Left forelimb (tissue), 1 donor: ENCODE measurements at places on chromosomes 1 and 21.
A peak's percentile ranks its signal among the peaks of the same experiment; 100 is the strongest.

DNA sequence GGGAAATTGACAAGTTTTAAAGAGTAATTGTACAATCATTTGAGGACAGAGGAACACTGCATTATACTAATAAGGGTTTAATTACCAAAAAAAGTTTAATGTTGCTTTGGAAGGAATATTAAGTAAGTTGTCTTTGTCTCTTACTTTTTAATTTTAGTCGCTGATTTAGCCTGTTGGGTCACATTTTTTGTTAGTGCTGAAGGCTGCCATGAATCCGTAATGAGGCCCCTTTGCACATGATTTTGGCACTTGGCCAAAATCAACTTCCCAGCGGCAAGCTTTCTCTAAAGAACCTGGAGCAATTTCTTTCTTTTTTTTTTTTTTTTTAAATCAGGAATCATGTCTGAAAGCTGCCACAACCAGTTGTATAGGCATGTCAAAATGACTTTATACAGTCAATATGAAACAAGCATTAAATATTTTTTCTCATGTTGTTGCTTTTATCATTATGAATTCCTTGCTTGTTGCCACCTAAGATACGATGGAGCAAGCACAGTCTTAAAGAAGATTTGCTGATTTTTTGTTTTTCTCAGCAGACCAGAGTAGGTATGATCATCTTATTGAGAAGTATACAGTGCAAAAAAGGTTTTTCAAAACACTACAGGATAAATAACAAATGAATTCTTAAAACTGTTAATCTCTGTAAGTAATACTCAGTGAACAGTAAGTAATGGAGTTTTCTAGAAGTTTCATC, 690.4 kb downstream of the USP25 start:
- no peak for DNase-seq

DNA sequence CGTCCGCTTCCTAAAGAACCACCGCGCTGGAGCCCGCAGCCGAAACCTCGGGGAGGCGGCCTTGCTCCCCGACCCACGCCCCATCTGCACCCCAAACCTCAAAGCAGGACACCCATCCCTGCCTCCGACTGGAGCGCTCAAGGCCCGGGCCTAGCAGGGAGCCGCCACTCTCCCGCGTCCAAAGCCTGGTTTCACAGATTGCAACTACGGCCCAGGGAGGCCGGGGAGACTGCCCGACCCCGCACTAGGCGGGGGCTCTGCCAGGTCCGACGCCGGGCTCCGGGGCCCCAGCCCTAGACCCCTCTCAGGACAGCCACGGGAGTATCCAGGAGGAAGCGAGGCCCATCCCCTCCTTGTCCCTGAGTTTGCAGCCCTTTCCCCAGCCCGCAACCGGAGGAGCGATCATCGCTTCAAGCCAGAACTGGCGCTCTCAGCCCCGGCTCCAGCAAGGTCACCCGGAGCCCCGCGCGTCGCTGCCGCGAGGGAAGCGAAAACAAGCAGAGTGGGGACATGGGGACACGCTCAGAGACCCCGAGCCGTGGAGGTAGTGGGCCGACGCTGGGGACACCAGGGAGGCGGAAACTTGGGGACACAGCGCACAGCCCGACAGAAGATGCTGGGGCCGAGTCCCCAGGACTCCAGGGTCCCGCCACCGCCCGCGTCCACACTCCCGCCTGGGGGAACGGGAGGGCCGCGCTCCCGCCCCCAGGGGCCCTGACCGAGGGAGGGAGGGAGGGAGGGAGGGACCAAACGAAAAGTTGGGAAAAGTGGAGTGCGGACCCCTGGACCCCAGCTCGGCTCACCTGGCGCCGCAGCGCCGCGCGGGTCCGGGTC, 433 bp downstream of the TMEM200B start:
- peak; percentile 75 for DNase-seq

- DNase-seq, result no peak
Measured at GRCh38 chr1:204984499-204984898, 58.5 kb upstream of the CNTN2 start.

DNA sequence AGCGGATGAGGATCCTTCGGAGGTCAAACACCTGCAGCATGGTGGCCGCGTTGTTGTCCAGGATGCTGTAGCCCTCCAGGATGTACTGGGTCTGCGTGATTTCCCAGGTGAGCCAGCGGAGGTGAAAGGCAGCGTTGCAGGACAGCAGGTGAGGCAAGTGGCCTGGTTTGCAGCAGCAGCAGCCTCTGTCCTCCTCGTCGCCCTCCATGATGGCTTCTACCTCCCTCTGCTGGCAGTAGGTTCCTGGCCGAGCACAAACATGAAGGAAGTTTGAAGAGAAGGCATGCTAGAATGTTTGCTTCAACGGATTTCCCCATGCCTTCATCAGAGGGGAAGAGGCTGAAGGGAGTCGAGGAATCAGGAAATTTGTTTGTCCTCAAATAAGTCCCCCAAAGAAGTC, 74.7 kb downstream of the NTPCR start:
- no peak for DNase-seq

GRCh38 chr1:155086856-155087535, 8.4 kb downstream of the EFNA3 start:
- DNase-seq, result no peak

DNA sequence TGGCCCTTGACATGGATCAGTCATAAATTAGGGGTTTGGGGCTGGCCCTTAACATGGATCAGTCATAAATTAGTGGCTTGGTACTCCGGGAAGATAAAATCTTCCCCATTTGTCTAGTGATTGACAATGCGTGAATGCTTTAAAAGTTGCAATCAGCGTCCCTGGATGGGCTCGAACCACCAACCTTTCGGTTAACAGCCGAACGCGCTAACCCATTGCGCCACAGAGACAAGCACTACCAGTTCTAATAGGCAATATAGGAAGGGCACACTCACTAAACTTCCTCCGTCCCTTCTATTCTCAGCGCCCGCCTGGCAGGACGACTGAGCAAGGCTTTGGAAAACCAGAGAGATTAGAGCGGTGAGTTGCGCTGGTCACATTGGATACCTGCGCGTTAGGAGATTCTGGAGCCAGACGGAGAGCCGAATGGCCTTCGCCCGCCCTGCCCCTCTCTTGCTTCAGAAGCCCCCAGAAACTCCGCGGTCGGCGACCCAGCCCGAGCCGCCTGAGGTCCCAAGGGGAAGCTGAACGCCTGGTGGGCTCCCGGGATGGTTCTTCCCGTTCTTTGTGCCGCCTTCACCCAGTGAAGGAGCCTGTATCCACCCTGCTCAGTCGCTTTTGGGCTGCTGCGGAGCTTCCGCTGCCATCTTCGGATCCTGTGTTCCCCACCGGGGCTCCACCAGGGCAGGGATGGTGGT, 235.9 kb downstream of the FAM72C start:
- no peak for DNase-seq

GRCh38 chr1:5744911-5745799, 247.1 kb downstream of the NPHP4 start:
- no peak for DNase-seq

DNA sequence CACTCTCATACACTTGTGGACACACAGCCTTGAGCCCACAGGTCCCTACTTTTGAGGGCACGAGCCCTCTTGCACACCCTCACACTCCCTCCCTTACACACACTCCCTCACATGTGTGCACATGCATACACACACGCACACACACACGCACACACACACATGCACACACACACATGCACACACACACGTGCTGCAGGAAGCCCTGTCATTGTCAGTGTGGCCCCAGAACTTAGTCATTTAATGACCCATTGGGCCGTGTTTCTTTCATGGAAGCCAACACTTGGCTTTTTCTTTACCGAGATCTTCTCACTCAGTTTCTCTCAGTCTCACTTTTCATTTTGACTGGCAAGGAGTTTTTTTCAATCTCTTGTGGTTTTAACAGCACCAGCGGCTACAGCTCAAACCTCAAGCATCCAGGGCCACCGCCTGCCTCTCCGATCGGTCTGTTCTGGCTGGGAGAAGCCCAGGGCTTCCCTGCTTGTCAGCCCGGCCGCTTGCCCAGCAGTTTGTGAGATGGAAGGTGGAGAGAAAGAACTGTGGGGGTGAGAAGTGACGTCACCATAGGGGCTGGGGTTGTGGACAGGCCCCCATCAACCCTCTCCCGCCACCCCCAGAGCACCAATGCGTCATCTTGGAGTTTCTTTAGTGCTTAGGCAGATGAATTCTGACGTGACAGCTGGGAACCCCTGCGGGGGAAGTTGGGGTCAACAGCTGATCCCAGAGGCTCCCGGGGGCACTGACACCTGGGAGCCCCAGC, 15.8 kb upstream of the TNFRSF8 start:
- no peak for DNase-seq

- DNase-seq, result no peak
Measured at GRCh38 chr1:150066838-150067183, 765 bp upstream of the VPS45 start.

GRCh38 chr1:2975466-2976179, 45.6 kb upstream of the ACTRT2 start:
- peak; percentile 41 for DNase-seq

GRCh38 chr1:177249231-177249630, 78.5 kb downstream of the BRINP2 start:
- DNase-seq, result no peak

DNA sequence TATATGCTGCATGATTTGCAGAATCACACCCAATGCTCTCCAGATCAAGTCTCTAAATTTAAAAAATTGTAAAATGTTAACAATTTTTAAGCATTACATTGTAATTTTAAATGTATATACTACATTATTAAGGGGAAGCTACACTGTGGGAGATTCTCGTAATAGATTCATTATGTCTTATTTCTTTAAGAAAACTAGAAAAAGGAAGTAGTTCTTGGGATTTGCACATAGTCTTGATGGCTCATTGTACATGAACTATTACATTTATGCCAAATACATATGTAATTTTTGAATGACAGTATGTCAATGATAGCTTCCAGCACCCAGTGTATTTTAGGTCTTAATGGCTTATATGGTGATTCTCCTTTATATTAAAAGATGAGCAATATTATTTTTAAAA, 250.3 kb downstream of the PTPRC start:
- DNase-seq, result no peak

- DNase-seq, result no peak
Measured at GRCh38 chr1:99565606-99566289, 80.2 kb upstream of the PALMD start.

DNA sequence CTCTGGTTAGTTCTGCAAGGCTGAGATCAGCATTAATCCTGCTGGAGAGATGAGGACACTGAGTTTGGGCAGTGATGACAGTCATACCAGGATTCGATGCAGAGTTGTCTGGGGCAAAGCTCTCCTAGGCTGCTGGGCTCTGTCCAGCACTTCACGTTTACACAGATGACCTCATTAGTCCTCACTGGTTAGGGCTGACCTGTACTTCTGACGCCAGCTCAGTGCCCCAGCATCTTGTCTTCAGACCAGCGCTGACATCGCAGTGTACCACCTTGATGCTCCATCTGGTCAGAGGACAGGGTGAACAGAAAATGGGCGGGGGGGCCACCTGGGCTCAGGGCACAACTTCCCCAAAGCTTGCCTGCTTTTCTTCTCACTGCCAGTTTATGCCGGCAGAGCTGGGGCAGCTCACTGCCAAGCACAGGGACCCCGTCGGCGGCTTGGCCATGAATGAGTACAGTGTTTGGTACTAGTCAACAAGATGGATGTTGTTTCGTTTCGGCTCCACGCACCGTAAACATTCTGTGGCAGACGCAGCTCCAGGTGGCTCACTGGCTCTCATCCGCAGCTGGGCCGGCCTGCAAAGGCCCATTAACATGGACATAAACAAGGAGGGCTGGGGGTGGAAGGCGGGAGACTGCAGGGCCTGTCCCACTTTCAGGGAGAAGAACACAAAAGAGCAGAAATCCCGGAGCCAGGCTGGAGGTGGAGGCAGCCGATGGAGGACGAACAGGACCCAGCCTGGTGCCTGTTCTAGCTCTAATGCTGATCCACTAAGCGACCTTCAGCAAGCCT, 118.7 kb downstream of the GLIS1 start:
- DNase-seq, result peak; percentile 59

DNA sequence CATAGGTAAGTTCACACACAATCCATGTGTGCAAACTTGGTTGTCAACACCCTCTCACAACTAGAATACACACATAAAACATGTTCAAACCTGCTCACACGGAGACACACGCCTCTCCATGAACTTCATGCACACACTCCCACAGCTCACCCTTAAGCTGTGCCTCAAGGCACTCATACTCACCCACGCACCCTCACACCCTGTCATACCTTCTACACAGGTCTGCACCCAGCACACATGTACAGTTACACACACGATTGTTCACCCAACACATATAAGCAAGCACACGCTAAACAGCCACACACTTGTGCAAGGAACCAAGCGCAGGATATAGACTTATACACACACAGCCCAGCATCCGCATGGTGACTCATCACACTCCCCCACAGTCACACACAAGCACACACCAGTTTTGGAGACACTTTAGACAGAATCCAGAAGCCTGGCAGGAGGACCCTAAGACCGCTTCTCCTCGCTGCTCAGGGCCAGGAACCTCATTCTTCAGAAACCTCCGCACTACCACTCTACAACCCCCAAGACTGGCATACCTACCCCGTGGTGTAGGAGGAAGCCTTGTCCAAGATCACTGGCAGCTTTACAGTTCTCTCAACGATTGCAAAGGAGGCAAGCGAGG, 58.7 kb upstream of the ZC3H12A start:
- no peak for DNase-seq

DNA sequence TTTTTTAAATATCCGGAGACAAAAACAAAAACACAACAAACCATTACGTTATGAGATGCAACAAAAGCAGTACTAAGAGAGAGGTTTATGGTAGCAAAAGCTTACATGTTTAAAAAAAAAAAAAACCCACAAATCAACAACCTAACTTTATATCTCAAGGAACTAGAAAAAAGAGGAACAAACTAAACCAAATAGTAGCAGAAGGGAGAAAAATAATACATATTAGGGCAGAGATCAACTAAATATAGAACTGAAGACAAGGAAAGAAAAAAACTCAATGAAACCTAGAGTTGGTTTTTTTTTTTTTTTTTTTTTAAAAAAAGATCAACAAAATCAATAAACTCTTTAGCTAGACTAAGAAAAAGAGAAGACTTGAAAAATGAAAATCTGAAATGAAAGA, 34.9 kb downstream of the ZNF644 start:
- no peak for DNase-seq

GRCh38 chr1:225670806-225671733, 18.1 kb upstream of the ENAH start:
- no peak for DNase-seq

DNA sequence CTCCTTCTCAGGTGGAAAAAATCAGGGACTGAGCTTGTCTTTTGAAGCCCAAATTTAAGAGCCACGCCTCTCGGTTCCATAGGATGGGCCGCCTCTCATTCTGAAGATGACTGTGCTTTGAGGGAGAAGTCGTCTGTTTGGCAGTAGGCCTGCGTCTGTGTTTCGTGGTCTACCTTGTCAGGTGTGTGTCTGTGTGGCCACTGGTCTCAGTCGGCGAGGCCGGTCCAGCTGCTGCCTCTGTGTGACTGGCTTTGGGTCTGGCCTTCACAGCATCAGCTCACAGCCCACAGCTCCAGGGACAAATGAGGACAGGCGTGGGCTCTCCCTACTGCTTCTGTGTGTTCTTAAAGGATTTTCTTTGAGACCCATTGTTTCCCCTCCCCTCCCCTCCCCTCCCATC, 50.3 kb downstream of the B3GALT5 start:
- DNase-seq, result no peak
